Esophagus squamous epithelium (tissue), 5 donors: ENCODE measurements at places on chromosomes 3 and 15. TPM values are rescaled to one million over a fixed set of nuclear protein-coding genes. Genes with fewer than 3 reads are reported as not detected.

DNA sequence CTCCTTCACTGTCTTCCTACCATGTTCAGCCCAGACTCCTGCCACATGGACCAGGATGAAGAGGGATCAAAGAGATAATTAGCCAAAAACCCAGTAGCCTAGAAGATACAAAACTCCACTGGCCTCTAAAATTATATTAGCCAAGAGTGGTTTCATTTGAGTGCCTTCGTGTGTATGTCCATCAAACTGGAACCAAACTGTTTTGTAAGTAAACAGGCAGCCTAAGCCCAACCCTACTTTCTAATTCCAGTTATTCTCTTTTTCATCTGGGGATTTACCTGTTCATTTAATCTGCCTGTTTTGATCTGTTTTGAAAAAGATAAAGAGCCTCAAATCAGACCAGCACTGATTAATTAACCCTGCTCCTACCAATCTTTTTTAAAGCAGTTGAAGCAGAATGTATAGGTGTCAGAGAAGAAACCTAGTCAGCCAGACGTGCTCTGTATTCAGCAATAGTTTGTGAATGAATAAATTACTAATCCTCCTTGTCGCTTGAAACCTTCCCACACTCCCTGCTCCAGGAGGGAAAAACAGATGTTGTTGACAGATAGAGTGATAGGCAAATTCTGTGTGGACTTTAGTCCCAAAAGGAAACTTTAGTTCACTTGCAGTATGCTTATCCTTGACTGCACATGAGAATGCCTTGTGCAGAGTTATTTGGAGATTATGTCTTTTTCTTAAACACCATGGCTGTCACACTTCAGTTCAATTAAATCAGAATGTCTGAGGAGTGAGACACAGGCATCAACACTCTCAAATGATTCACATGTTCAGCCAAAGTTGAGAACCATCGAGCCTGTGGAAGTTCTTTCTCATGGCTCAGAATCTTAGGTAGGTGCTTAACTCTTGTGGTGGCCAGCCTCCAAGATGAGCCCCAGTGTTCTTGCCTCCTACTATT is 55.5 kb upstream of the ZBED2 start:
- no peak overlapping the region for H3K4me3 ChIP-seq
- DNase-seq: no peak
- H3K4me1 ChIP-seq: no peaks in the 10 kb centered on the region

DNA sequence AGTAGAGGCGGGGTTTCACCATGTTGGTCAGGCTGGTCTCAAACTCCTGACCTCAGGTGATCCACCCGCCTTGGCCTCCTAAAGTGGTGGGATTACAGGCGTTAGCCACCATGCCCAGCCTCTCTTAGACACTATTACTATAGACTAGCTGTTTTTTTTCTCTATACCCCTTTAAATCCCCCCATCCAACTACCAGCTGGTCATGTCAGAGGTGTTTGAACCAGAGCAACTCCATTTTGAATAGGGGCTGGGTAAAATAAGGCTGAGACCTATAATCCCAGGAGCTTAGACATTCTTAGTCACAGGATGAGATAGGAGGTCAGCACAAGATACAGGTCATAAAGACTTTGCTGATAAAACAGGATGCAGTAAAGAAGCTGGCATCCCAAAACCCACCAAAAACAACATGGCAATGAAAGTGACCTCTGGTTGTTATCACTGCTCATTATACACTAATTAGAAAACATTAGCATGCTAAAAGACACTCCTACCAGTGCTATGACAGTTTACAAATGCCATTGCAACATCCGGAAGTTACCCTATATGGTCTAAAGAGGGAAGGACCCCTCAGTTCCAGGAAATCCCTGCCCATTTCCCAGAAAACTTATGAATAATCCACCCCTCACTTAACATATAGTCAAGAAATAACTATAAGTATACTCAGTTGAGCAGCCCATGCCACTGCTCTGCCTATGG is 57.8 kb upstream of the GPD1L start:
- no peaks in the 10 kb centered on the region for H3K27me3 ChIP-seq
- peaks cover 71% of the 10 kb centered on the region for H3K4me1 ChIP-seq
- no peak for DNase-seq
- no peak overlapping the region for H3K4me3 ChIP-seq
- no peak overlapping the region for H3K27ac ChIP-seq

- DNase-seq: no peak
- H3K4me1 ChIP-seq: peaks cover 59% of the 10 kb centered on the region
- H3K4me3 ChIP-seq: peak overlapping the region; percentile 82
- H3K36me3 ChIP-seq: peaks cover 17% of the 10 kb centered on the region
Measured at GRCh38 chr3:52054661-52055511, 1.5 kb downstream of the DUSP7 start.

DNA sequence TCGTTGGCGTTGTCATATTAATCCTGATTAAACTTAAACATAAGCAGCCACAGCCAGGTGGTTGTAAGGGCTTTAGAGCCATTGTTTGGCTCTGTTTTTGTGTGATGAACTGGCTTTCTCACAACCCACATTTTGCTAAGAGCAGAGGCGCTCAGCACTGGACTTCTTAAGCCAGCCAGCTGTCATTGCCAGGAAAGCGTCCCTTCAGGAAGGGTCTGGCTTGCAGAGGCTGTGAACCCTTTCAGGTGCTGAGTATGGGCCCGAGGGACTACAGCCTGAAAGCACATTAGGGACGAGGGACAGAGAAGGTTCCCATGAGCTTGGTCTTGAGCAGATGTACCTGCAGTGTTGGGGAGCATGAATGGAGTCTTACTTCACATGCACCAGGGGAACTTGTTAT is 112.3 kb downstream of the CHCHD6 start:
- no peak for DNase-seq
- no peaks in the 10 kb centered on the region for H3K4me1 ChIP-seq
- no peak overlapping the region for H3K4me3 ChIP-seq
- no peaks in the 10 kb centered on the region for H3K27me3 ChIP-seq
- H3K36me3 ChIP-seq: no peaks in the 10 kb centered on the region
- H3K27ac ChIP-seq: no peak overlapping the region

DNA sequence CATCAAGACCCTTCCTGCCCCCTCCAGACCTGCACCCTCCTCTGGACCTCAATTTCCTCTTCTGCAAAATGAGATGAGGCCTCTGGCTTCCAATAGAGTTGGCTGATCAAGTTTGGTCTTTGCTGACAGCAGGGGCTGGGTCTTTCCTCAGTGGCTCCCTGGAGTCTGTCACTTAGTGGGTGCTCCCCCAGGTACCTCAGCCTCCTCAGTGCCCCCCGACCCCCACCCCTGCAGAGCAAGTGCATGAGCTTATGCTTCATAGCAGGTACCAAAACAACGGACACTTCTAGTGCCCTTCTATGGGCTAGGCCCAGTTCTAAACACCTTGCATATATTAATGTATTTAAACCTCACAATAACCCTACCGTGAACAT is 6.9 kb upstream of the PLXND1 start:
- H3K4me1 ChIP-seq: peaks cover 92% of the 10 kb centered on the region
- DNase-seq: no peak
- H3K4me3 ChIP-seq: no peak overlapping the region

The ISY1 gene
- 6.0 TPM for total RNA-seq

The POLR2M gene
- total RNA-seq: 839 TPM

GRCh38 chr15:53520996-53521395 is 238.5 kb downstream of the WDR72 start:
- H3K36me3 ChIP-seq: no peaks in the 10 kb centered on the region
- DNase-seq: no peak
- H3K4me3 ChIP-seq: no peak overlapping the region
- no peak overlapping the region for H3K27ac ChIP-seq
- no peaks in the 10 kb centered on the region for H3K4me1 ChIP-seq

DNA sequence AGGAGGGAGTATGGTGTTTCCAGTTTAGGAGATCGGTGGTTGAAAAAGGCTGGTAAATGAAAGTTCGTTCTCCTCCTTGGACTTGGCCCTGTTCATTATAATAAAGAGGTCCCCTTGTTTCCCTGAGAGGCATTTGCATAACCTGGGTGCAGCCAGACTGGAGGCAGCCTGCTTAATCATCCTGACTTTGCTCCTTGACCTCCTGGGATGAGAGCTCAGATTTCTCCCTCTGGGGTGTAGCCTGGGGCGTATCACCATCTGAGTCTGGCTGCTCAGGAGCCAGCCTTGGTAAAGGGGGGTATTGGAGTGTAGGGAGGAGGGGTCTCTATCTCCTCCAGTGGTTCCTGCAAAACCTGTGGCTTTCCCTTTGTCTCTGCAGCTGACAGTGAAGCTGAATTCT is 21.3 kb upstream of the ACAD9 start:
- no peaks in the 10 kb centered on the region for H3K27me3 ChIP-seq
- H3K4me1 ChIP-seq: no peaks in the 10 kb centered on the region
- no peak overlapping the region for H3K27ac ChIP-seq
- no peak overlapping the region for H3K4me3 ChIP-seq
- no peak for DNase-seq
- H3K36me3 ChIP-seq: no peaks in the 10 kb centered on the region

DNA sequence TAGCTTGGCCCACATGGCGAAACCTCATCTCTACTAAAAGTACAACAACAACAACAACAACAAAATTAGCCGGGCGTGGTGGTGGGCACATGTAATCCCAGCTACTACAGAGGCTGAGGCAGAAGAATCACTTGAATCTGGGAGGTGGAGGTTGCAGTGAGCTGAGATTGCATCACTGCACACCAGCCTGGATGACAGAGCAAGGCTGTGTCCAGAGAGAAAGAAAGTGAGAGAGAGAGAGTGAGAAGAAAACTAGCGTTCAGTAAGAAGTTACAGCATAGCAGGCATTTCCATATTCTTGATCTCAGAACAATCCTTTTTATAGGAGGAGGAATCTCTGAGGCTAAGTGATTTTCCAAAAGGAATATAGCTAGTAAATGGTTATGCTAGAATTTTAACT is 1076.1 kb downstream of the AGBL1 start:
- H3K27me3 ChIP-seq: peaks cover 9% of the 10 kb centered on the region
- H3K4me3 ChIP-seq: no peak overlapping the region
- no peaks in the 10 kb centered on the region for H3K36me3 ChIP-seq
- no peaks in the 10 kb centered on the region for H3K4me1 ChIP-seq

GRCh38 chr3:138032567-138032966 is 22.6 kb downstream of the CLDN18 start:
- no peaks in the 10 kb centered on the region for H3K4me1 ChIP-seq
- no peaks in the 10 kb centered on the region for H3K27me3 ChIP-seq
- no peak overlapping the region for H3K4me3 ChIP-seq
- peaks cover 18% of the 10 kb centered on the region for H3K36me3 ChIP-seq
- H3K27ac ChIP-seq: no peak overlapping the region

DNA sequence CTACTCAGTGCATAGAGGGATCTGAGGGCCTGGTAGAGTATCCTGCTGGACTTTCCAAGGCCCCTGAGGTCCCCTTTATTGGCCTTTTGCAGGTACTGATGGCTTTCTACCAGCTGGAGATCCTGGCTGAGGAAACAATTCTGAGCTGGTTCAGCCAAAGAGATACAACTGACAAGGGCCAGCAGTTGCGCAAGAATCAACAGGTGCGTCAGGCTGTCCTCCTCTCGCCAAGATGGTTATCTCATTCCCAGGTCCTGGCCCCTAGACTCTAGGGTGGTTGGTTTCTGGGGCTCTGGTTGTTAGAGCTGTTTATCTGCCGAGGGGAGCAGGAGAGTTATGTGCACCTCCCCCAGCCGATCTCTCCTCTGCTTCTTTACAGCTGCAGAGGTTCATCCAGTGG is 9.3 kb downstream of the EIF2B5 start:
- DNase-seq: no peak
- no peak overlapping the region for H3K4me3 ChIP-seq
- H3K36me3 ChIP-seq: peaks cover 74% of the 10 kb centered on the region
- no peak overlapping the region for H3K27ac ChIP-seq
- H3K27me3 ChIP-seq: no peaks in the 10 kb centered on the region
